ENCODE measurements at places on chromosomes 1 and 21.

DNA sequence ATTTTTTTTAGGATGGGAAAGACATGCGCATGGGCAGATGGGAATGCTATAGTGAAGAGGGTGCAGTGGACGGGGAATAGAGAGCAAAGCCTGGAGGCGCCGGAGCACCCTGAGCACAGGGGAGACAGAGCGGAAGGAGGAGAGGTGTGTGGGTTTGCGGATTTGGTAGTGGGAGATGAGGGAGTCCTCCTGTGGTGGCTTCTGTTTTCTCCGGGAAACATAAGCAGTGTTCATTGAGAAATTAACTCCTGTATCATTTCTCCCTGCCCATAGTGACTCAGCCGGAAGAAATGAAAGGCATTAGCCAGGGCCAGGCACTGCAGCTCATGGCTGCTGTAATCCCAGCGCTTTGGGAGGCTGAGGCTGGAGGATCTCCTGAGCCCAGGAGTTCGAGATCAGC, 4.7 kb upstream of the PTPRF start:
- DNase-seq = no peak

DNA sequence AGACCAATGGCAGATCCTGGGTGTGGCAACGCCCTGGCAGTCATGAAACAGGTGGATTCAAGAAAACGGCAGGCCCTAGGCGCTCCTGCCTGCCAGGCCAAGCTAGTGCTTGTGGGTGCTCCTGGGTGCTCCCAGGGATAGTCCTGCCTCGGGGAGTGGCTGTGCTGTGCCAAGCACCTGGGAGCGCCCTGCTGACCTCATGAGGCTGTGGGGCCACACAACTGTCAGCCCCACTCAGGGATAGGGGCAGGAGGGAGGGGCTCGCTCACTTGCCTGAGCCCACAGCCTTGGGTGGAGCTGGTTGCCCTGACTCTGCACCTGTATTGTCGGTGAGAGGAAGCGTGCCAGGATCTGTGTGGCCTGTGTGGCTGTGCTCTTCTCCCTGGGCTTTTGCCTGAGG, 9.4 kb downstream of the SNAP47 start:
- no peak for DNase-seq

DNA sequence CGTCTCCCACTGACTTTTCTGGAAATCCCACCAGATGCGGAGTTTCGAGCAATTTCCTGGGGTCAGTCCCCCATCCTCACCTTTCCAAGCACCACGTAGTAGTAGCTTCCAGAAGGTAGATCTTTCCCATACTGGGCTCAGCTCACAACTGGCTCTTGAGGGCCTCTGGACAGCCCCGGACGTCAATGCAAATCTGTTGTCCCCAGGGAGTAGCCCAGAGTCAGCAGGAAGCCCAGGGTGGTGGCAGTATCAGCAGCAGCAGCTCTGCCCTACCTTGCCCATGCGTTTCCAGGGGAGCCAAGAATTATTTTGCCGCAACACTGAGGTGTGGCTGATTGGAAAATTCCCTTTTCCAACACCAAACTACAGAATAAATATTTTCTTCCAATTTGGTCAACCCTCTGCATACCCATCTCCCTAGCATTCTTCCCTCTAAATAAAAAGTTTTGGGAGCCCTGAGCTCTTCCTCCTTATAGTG, 70.3 kb downstream of the CD46 start:
- DNase-seq = no peak

DNA sequence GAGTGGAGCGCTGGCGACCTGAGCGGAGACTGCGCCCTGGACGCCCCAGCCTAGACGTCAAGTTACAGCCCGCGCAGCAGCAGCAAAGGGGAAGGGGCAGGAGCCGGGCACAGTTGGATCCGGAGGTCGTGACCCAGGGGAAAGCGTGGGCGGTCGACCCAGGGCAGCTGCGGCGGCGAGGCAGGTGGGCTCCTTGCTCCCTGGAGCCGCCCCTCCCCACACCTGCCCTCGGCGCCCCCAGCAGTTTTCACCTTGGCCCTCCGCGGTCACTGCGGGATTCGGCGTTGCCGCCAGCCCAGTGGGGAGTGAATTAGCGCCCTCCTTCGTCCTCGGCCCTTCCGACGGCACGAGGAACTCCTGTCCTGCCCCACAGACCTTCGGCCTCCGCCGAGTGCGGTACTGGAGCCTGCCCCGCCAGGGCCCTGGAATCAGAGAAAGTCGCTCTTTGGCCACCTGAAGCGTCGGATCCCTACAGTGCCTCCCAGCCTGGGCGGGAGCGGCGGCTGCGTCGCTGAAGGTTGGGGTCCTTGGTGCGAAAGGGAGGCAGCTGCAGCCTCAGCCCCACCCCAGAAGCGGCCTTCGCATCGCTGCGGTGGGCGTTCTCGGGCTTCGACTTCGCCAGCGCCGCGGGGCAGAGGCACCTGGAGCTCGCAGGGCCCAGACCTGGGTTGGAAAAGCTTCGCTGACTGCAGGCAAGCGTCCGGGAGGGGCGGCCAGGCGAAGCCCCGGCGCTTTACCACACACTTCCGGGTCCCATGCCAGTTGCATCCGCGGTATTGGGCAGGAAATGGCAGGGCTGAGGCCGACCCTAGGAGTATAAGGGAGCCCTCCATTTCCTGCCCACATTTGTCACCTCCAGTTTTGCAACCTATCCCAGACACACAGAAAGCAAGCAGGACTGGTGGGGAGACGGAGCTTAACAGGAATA, 4.2 kb downstream of the TFAP2E start:
- peak; percentile 75 for DNase-seq

DNA sequence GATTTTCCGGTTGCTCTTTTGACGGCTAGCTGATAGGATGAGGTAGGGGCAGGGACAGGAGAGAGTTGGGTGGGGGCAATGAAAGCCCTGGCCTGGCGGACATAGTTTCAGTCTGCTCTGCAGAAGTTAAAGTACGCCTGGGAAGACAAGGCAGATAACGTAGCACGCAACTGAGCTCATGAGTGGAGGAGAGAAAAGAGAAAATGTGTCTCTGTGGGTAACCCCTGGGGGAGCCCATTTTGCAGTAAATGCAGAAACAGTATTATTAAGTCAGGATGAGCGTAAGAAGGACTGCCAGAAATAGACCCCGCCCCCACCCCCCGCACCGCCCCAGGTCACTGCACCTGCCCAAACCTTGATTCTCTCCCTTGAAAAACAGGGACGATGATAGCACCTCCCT, 51.7 kb upstream of the TARBP1 start:
- DNase-seq = no peak

All from activated T-cell treated with anti-CD3 and anti-CD28 coated beads, Interleukin-2, amount 50 U/mL, for 72 hours (primary cell).